Caco-2 (cell line): ENCODE measurements at places on chromosomes 6 and 20. TPM values are rescaled to one million over a fixed set of nuclear protein-coding genes. Genes with fewer than 3 reads are reported as not detected.

GRCh38 chr6:74997646-74998045 lies 208.2 kb downstream of the COL12A1 start:
- DNase-seq = no peak

DNA sequence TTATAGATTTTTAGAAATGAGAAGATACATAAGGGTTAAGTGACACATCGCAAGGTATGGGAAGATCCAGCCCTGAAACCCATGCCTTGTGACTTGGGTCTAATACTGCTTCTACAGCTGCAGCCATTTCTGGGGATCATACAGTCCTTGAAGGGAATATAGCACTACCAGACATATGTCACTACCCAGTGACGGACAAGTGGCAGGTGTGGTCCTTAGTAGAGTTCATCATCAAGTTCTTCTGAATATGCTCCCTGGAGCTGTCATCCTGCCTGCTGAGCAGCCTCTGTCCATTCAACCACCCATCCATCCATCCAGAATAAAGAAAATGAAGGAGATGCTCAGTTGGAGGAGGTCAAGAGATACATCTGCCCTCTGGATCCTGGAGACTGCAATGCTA lies 118.6 kb upstream of the ASF1A start:
- DNase-seq = no peak

GRCh38 chr6:10425176-10425974 lies 10.5 kb upstream of the TFAP2A start:
- no peak for DNase-seq

GRCh38 chr6:168165373-168165772 lies 86.4 kb upstream of the FRMD1 start:
- DNase-seq = no peak

- DNase-seq = no peak
Measured at GRCh38 chr6:43097098-43097489, 21.0 kb downstream of the PTK7 start.

GRCh38 chr20:38300438-38300837 lies 3.5 kb upstream of the BPI start:
- no peak for DNase-seq

GRCh38 chr6:170076466-170077165 lies 214.3 kb downstream of the DLL1 start:
- no peak for DNase-seq

GRCh38 chr6:41367700-41368099 lies 32.3 kb downstream of the NCR2 start:
- peak; percentile 87 for DNase-seq

GRCh38 chr6:43790031-43790430 lies 20.0 kb downstream of the VEGFA start:
- DNase-seq = no peak

CD109 gene
- total RNA-seq = 0.18 and 0.19 TPM in 2 replicates

HLA-DMB gene
- not detected in 2 replicates for total RNA-seq

SIRPG gene
- total RNA-seq = not detected in 2 replicates

FOXO3 gene
- 34.3 and 34.5 TPM in 2 replicates for total RNA-seq
